ENCODE measurements at places on chromosomes 6 and 20.
A peak's percentile ranks its signal among the peaks of the same experiment; 100 is the strongest.

DNA sequence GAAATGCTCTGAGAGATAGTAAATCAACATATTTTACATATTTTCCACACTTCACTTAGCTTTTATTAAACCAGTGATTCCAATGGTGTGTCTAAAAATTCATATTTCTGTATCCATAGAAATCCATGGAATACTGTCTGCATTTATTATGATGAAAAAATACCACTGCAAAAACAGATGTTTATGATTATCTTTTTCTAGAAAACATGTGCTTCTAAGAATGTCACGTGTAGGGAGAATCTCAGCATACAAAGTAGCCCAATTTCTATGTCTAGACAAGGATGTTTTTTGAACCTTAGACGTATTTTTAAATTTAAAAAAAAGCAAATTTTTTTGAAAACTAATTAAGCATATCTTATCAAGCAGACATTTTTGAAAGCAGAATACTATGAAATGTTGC lies 622.4 kb downstream of the TENT5A start:
- DNase-seq = no peak

DNA sequence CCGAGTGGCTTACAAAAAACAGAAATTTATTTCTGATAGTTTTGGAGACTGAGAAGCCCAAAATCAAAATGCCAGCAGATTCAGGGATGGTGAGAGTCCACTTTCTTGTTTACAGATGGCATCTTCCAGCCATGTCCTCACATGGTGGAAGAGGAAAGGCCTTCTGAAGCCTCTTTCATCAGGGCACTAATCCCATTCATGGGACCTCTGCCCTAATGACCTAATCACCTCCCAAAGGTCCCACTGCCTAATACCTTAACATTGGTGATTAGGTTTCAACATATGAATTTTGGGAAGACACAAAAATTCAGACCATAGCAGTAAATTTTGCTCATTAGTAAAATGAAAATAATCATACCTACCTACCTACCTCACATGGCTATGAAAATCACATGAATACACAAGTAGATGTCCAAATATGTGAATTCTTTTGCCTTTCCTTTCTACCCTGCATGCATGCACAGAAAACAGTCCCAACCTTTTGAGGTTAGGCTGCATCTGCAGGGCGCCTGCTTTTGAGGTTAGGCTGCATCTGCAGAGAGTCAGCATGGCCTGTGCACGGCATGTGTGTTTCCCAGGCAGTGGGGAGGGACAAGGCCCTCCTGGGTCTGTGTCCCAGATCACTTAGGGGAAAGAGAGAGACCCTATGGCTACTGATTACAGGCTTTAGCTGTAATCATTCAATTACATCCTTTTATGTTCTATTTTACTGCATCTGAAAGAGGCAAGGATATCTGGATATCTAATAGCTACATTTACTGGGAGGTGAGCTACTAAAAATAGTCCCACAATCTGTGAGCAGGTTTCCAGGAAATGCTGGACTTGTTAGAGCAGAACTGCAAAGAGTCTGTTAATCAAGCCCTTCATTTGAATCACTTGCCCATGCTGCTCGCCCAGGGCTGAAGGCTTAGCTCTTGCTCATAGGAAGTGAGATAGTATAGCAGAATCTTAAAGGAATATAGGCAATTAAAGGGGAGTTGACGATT lies 497.7 kb upstream of the MARCKS start:
- DNase-seq = peak; percentile 37

- no peak for DNase-seq
These were observed 615.4 kb downstream of the MAFB start for GRCh38 chr20:40073535-40074111.

DNA sequence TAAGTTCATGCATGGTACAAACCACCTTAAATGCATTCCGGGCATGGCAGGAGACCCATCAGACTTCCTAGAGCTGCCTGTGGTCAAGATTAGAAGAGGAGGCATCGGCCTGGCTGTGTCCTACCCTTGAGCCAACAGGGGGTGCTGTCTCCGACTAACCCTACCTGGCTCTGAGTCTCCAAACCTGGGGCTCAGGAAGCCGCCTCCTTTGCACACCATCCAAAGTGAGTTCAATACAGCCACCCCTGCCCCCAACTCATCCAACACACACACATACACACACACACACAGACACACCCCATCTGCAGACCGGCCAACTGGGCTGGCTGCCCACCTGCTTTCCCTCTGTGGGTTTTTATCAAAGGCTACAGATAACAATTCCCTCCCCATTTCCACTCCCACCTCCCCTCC lies 77.0 kb downstream of the JPH2 start:
- DNase-seq = no peak

GRCh38 chr6:121158438-121158837 lies 175.8 kb downstream of the TBC1D32 start:
- DNase-seq = no peak

DNA sequence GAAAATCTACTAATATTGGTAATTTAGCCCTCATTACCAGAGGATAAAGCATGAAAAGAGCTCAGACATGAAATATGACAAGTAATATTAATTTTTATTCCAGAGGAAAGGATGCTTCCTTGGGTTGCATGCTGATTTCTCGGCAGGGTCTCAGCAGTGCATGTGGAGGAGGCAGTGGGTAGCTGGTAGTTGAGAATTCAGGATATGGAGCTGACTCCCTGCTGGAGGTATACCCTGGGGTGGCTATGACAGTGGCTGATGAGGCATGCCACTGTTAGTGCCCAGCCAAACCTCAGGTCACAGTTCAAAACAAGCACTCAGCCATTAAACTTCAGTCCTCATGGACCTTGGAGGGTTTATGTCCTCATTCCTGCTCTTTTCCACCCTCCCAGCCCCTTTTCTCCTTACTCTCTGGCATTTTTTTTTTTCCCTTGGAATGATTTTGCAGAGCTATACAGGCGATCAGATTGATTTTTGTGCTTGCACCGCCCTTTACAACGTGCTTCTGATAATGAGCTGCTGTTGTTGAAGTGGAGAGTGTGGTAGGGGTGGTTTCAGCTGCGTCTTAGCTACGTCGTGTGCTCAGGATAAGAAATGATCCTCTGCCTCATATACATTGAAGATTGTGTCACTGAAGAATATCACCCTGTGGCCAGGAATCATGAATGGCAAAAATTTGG lies 761.9 kb upstream of the MMS22L start:
- DNase-seq = no peak

- DNase-seq = no peak
These were observed 683.4 kb downstream of the RNF144B start for GRCh38 chr6:19070520-19070919.

DNA sequence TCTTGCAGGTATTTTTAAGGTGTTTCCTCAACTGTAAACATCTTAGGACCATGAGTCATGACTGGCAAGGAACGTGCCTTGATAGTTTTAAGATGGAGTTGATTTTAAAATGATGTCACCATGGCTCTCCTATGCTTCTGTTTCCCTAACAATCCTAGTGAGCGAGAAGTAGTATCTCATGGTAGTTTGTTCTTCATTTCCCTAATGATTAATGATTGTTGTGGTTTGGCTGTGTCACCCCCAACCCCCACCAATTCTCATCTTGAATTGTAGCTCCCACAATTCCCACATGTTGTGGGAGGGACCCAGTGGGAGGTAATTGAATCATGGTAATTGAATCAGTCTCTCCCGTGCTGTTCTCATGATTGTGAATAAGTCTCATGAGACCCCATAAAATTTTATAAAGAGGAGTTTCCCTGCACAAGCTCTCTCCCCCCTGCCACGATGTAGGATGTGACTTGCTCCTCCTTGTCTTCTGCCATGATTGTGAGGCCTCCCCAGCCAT lies 16.8 kb upstream of the BNIP5 start:
- no peak for DNase-seq

- DNase-seq = peak; percentile 60
These were observed 117.8 kb downstream of the RTN4IP1 start for GRCh38 chr6:106511288-106512047.
